ENCODE measurements at places on chromosomes 5 and 9. TPM values are rescaled to one million over a fixed set of nuclear protein-coding genes. Genes with fewer than 3 reads are reported as not detected.

GRCh38 chr5:150734579-150735384 lies 24.0 kb downstream of the DCTN4 start:
- DNase-seq = no peak

- no peak for DNase-seq
Measured at GRCh38 chr9:108615152-108615551, 240.6 kb downstream of the ACTL7B start.

GRCh38 chr5:62631909-62632580 lies 53.4 kb downstream of the LRRC70 start:
- no peak for DNase-seq

DNA sequence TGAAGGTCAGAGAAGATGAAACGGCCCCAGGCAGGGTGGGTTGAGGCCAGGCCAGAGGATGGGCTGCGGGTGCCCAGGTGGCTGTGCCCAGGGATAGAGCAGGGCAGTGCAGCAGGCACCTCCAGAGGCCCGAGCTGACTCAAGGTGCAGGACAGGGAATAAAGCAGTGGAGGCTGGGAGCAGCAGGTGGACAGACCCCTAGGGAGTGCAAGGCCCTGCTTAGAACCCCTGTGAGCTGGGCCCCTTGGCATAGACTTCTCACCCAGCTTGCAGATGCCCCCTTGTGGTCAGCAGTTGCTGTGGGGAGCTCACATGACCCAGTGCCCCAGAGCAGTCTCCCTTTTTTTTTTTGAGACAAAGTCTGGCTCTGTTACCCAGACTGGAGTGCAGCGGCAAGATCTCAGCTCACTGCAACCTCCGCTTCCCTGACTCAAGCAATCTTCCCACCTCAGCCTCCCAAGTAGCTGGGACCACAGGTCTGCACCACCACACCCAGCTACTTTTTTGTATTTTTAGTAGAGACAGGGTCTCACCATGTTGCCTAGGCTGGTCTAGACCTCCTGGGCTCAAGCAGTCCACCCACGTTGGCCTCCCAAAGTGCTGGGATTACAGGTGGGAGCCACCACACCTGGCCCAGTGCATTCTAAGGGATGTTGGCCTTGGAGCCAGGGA lies 118.8 kb downstream of the WNK2 start:
- DNase-seq = peak; percentile 77

GRCh38 chr9:80146466-80146865 lies 574.7 kb downstream of the TLE4 start:
- DNase-seq = no peak

- DNase-seq = no peak
Measured at GRCh38 chr9:127700594-127701255, 6.1 kb upstream of the CFAP157 start.

DNA sequence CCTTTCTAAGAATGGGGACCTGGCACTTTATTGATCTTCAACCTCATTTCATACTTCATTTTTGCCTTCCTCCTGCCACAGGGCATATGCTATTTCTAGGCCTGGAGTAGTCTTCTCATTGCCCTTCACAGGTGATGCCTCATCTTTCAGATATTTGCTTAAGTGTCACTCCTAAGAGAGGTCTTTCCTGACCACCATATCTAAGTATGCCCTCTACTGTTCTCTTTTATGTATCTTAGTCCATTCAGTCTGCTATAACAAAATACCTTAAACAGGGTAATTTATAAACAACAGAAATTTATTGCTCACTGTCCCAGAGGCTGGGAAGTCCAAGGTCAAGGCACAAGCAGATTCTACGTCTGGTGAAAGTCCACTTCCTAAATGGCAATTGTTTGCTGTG lies 99.1 kb downstream of the ADAMTS6 start:
- no peak for DNase-seq

GRCh38 chr9:4537581-4537980 lies 47.3 kb downstream of the SLC1A1 start:
- DNase-seq = no peak

DNA sequence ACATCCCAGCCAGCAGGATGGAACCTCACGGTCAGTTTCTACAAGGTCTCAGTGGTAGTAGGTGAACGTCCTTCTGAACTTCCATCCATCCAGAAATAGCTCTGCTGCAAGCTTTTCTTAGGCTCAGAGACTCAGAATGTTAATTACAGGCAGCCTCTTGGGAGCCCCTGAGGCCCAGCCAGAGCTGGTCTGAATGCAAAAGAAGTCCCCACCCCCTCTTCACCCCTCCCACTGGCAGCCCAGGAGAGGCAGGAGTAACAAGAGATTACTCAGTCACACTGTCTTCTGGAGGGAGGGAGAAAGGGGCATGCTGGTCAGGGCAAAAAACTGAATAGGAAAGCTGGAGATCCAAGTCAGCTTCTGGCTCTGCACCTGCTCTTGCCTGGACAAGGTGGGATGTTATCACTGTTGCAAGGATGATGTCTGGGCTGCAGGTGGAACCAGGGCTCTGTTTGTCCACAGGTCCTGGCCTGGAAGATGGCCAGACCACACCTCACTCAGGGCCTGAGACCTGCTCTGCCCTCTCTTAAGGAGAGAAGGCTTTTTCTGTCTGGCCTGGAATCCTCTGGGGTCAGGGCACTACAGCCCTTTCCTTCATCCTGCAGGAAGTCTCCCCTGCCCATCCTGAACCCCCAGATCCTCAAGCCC lies 9.1 kb downstream of the ENHO start:
- DNase-seq = no peak

DNA sequence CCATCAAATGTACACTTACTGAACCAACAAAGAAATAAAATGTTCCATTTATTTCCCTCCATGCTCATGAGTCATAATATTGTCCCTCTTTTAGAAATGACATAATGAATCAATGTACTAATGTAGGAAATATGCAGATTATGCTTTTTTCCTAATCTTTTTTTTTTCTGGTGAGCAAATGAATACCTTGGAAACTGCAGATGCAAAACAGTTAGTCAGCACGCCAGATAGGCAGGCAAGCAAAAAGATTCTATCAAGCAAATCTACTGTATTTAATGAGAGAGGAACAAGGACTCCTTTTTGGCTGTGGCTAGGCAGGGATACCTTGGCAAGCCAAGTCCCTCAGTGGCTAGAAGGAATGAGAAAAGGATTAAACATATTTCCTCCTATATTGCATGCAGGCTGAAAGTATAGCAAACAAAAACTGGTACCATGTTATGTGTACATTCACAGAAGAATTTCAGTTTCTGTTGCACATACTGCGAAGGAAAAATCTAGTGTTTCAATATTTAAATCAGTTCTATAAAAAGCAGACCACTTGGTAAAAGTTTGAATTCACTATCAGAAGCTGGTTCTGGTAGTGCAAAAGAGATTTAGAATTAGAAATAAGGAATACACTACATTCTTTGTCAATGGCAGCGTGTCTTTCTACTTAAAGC lies 605.4 kb downstream of the TLE1 start:
- no peak for DNase-seq

GRCh38 chr5:76813982-76814562 lies 4.8 kb upstream of the F2RL1 start:
- peak; percentile 97 for DNase-seq

- no peak for DNase-seq
Measured at GRCh38 chr5:40714001-40714400, 34.3 kb downstream of the PTGER4 start.

DNA sequence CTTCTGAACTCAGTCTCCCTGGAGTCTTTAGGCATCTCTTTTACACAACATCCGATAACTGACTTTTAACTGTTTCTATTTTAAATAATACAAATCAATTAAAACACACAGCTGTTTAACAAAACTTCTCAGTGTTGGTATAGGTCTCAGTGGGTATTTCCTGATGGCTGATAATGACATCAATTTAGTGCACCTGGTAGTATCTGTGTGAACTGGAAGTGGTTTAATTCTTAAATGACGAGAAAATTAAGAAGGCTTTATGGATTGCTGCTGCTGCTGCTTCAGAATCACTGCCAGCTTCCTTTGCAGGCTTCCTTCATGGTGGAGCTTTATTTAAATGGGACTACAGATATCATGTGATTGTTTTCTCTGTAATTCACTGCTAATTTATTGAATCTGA lies 92.3 kb downstream of the RPS23 start:
- DNase-seq = no peak

DNA sequence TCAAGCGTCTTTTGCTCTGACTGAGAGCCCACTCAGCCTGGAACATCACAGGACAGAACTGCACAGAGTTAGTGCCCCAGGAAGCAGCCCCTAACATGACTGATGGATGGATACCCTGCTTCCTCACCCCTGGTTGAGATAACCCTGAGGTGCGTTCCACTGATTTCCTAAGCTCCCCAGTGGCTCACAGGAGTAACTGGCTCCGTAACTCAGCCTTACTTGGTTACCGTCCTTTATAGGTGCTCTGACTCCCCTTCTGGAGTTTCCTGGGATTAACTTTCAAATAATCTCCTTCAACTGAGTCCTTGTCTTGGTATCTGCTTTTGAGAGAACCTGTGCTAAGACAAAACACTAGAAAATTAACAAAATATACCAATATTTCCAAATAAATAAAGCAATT lies 449.5 kb downstream of the AGTPBP1 start:
- no peak for DNase-seq

DNA sequence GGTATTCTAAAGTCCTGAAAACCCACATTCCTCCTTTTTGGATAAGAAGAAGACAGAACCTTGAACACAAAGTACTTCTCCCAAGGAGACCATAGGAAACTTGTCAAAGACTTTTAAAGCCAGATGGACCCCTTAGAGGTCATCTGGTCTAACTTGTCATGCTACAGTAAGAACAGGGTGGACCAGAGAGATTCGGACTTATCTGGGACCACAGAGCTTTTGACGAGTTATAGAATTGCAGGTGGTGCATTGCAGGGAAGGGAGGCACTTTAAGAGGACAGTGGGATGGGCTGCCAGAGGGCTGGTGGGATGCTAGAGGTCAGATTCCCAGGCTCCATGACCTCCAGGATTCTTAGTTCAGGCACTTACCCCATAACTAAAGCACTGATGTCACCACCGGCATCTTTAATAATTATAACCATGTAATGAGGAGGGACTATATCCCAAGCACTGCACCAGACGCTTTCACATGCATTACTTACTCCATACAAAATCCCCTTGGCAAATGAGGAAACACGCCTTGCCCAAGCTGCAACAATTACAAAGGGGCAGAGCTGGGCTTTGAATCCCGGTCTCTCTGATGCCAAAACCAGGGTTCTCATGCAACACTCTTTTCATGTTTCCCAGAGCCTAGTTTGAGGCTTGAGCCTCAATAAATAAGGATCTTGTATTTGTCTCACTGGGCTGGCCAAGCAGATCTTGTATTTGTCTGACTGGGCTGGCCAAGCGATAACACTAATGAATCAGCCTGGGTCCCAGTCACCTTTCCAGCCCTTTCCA lies 12.8 kb upstream of the GPX3 start:
- no peak for DNase-seq

GRCh38 chr5:135130261-135131215 lies 96.5 kb upstream of the PITX1 start:
- no peak for DNase-seq

DNA sequence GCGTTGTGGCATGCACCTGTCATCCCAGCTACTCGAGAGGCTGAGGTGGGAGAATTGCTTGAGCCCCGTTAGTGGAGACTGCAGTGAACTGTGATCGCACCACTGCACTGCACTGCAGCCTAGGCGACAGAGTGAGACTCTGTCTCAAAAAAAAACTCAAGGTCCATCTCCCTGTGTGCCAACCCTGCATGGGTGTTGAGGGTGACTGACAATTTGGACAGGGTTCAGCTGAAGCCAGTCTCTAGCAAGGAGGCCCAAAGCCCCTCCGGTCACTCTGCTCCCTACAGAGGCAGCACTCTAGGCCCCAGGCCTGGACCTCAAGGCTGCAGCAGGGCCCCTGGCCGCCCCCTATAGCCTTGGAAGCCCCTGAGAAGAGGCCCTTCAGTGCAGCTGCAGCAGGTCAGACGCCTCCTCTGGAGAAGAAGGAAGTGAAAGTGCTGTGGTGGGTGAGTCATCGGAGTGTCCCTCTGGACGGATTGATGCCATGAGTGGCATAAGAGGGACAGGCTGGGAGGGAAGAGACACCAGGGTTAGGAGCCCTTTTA lies 39.2 kb upstream of the NEK6 start:
- peak; percentile 69 for DNase-seq

DNA sequence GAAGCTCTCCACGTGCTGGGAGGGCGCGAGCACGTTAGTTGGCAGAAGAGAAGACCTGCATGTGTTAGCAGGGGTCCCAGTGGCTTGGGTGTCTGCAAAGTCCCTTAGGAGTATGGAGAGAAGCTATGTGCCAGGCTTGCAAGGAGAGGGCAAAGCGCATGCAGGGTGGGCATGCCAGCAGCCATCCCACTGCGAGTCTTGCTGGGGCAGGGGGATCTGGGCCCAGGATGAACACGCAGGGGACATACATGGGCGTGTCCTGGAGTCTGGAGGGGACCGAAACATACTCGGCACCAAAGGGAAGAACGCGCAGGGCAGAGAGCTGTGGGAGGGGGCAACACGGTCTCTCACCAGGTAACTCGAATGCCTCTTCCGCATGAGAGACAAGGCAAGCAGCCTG lies 43.6 kb upstream of the IPPK start:
- DNase-seq = no peak

DNA sequence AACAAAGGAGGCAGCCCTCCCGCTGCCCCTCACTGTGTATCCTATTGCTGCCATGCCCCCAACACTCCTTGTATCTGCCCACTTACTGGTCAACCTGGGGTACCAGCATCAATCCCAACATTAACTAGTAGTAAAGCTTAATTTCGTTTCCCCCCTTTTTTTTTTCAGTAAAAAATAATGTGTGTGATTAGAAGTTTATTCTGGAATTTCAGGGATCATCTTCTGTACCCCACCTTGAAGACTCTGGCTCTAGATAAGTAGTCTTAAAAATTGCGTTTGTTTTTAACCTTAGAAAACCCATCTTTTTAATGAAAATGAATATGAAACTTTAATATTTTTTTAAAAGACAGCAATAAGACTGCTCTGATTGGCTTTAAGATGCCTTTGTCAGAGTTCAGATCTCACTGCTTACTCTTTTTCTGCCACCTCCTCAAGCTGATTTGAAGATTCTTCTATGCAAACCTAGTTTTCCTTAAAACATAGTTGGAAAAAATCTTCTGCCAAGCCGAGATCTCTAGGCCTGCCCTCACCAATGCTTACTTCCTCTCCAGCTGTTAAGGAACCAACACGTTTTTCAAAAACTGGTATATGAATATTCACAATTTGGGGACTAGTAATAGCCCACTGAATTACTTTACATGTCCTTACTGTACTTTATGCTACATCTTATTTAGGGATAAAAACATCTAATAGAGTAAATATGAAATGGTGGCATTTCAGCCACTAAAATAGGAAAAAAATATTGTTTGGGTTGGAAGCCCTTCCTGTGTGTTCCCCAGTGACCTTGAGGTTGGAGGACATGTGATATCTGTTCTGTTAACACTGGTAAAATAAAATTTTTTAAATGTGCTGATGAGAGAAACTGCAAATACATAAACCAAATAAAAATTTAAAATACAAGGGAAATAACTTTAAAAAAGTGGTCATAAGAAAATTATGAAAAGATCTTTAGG lies 4.0 kb upstream of the RHOBTB3 start:
- no peak for DNase-seq

GRCh38 chr5:126443374-126443851 lies 20.2 kb downstream of the GRAMD2B start:
- no peak for DNase-seq

- no peak for DNase-seq
Measured at GRCh38 chr9:6955251-6955921, 197.6 kb downstream of the KDM4C start.

The SPATA31A3 gene
- total RNA-seq = not detected

The MATR3 gene
- total RNA-seq = 145 TPM

The FAM174A gene
- 11.6 TPM for total RNA-seq

The CLIC3 gene
- 39.7 TPM for total RNA-seq

The F12 gene
- total RNA-seq = 14.5 TPM

The TMCO6 gene
- total RNA-seq = 25.2 TPM

The PCDHB10 gene
- total RNA-seq = not detected

All from PC-9 (cell line).